Stimulated activated CD8-positive, alpha-beta memory T cell treated with anti-CD3 and anti-CD28 coated beads, Interleukin-12 subunit alpha, Interleukin-12 subunit beta, amount 100 ng/mL, for 4 hours (primary cell): ENCODE measurements at places on chromosomes 1 and 21.

DNA sequence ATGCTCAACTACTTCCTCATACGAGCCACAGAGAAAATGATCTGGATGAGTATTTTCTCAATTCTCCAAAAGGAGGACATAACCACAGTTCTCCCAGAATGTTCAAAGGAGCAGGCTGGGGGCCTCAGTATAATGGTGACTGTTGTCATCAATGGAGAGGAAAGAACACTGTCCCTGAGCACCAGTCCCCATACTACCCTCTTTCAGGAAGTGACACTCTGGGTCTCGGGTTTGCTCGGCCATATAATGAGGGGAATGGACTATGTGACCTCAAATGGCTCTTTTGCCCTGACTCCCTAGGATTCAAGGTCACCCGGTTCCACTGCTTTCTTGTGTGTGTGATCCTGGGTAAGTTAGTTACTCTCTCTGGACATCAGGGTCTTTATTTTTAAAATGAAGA lies 22.8 kb downstream of the SLC9A1 start:
- no peak for DNase-seq

DNA sequence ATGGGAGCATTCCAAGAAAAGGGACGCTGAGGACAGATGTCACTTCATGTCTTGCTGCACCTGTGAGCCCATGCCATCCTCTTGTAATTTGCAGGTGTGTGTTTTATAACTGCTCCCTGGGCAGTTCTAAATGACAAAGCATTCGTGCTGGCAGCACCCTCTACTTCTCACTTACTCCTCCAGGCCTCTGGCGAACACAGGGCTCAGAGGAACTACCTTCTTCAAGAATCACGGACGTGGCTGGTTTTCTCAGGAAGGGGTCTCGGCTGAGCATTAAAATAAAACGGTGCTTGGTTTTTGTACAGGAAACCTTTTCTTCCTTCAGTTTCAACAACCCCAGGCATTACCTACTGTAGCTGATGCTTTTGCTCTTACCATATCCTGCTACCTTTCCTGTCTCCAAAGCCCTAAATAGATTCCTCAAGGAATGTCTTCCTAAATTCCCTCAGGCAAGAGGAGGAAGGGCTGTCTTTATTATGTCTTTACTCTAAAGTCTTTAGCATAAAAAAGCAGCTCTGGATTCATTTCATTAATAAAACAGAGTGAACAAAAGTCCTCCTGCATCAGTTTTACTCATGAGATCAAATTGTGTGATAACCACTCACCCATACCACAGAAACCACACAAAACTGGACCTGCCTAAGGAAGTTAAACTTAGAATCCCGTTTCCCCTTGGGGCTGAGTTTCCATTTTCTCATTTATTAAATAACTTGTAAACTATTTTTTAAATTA lies 79.0 kb upstream of the MAP10 start:
- DNase-seq: no peak

DNA sequence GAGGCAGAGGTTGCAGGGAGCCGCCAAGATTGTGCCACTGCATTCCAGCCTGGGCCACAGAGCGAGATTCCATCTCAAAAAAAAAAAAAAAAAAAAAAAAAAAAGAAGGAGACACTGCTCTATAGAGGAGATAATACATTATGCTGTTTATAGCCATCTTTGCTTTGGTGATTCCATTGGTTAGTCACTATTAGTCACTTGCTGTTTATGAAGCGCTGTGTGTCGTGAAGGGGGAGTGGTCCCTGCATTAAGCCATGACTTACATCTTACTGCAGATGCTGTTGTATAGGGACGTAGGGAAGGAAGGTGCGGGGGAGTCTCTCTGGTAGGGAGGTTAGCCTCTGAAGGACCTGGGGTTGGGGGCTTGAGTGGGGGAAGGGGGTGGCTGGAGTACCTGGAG lies 48.3 kb downstream of the HUNK start:
- DNase-seq: no peak

GRCh38 chr1:194014014-194014413 lies 827.6 kb upstream of the B3GALT2 start:
- DNase-seq: no peak

DNA sequence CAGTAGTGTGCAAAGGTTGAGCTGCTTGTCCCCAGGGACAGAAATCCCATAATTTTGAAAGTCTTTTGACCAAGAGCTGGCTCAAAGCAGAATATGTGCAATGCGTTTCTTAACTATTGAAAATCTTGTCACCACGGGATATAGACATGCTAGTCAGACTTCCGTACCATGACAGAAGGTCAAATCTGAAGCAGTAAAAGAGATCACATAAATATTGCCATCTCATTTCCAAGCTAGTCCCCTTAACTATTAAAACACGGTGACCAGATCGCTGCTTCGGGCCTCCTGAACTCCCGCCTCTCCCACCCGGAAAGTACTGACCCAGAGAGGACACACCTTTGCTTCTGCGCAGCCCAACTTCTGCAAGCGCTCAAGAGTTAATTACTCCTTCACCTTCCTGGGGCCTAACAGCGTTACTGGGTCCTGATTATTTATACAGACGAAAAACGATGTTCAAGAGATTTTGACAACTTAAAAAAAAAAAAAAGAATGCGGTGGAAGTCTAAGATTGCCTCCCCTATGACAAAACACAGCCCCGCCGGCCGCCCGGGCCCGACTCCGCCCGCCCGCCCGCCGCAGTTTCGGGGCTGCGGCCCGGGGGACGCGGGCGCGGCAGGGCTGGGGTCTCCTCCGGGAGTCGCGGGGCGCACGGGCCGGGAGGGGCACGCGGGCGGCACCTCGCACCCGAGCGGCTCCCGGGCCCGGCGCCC lies 692 bp downstream of the SORT1 start:
- DNase-seq: no peak
